ENCODE measurements at places on chromosomes 7 and 10.
A peak's percentile ranks its signal among the peaks of the same experiment; 100 is the strongest.

DNA sequence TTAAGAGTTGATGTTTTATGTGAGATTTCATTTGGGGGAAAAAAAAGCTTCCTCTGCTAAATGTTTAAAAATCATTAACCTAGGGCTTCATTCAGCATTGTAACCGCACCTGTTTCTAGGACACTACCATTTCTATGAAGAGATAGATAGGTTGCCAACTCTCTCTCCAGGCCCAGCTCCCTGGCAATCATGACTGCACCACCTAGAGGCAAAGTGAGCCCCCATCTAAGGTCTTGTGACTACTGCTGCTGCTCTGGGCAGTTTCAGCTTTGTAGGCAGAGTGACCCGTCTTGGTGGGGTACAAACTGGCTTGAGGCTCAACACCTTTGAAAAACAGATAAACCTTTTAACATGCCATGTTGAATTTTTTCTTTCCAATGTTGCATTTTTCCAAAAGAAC lies 27.3 kb upstream of the MRC1 start:
- no peak for DNase-seq

GRCh38 chr7:81956520-81956919 lies 186.7 kb upstream of the HGF start:
- peak; percentile 8 for DNase-seq

GRCh38 chr7:5595545-5596045 lies 172.0 kb upstream of the TNRC18 start:
- DNase-seq: no peak

- DNase-seq: no peak
Measured at GRCh38 chr10:52465202-52465601, 151.1 kb downstream of the DKK1 start.

- DNase-seq: no peak
Measured at GRCh38 chr10:17989908-17990767, 38.4 kb downstream of the SLC39A12 start.

All from SK-N-MC (cell line).